ENCODE measurements at places on chromosomes 11 and 22.
A peak's percentile ranks its signal among the peaks of the same experiment; 100 is the strongest.

- DNase-seq, result peak; percentile 23
These were observed 44.9 kb upstream of the DRD2 start for GRCh38 chr11:113519989-113520613.

DNA sequence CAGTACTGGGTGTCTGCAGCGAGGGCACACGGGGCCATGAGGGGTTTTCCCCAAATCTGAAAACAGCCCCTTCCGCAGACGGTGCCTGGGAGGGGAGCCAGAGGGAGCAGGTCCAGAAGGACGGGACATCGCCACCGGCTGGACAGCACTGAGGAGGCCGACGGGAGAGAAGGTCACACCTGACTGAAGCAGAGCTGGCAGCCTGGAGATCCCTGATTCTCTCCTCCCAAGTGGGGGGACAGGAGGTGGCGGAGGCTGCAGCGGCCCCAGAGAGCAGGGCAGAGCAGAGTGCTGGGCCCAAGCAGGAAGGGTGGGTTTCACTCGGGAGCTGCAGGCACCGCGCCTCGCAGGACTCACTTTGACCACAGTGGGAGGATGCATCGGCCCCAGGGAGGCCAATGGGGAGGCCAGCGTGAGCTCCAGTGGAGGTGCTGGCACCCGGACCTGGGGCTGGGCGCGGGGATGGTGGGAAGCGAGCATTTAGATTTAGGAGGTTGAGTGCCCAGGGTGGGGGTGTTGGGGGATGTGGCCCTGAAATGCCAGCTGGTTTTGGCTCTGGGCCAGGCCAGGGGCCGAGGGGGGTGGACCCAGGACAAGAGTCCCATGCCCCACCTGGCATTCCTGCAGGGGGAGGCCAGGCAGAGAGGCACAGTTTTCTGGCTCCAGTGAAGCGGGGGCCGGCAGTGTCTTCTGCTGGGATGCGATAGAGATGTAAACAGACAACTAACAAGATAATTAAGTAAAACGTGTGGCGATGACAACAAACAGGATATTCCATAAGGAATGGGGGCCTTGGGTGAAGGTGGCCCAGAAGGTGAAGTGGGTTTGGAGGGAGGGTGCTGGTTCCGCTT is 92.3 kb upstream of the FGF3 start:
- DNase-seq, result no peak

GRCh38 chr11:123219066-123219690 is 24.1 kb upstream of the CLMP start:
- no peak for DNase-seq

GRCh38 chr22:44730022-44730393 is 22.4 kb upstream of the ARHGAP8 start:
- no peak for DNase-seq

GRCh38 chr11:134032501-134033091 is 36.3 kb upstream of the JAM3 start:
- no peak for DNase-seq

- DNase-seq, result no peak
These were observed 300.2 kb downstream of the MN1 start for GRCh38 chr22:27501191-27501936.

GRCh38 chr11:62959422-62959980 is 25.3 kb downstream of the SLC22A6 start:
- no peak for DNase-seq

DNA sequence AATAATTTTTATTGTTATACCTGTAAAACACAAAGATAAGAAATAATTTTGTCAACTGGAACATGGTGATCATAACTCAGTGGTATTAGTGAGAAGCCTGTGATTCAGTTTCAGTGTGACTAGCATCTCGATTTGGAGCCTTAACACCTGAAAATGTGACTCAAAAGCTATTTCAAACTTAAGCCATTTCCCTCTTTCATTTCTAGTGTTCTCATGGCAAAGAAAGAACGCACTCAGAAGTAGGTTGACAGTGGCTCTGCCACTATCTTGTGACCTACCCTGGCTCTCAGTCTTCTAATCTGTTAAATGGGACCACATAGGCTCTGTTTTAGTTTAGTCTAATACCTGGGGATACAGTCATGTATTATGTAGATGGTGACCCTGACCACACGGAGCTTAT is 62.7 kb downstream of the ISX start:
- DNase-seq, result no peak

DNA sequence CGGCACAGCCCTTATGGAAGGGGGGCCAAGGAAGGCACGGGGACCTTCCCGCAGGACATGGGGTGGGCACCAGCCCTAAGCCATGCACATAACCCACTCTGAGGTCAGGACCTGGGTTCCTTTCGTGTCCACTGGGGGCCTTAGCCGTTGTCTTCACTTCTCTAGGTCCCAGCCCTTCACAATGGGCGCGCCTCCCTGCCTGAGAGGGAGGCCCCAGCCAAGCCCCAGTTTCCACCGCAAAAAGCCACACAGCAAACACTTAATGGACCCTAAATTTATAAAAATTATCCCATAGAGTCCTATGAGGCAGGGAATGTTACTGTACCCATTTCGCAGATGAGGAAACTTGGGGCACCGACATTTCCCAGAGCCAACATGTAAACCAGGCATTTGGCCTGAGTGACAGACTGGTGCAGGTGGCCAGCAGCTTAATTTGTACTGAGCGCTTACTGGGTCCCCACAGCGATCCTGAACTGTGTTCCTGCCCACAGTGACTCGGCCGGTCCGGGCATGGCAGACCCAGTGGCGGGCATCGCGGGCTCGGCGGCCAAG is 1.2 kb downstream of the GAS2L1 start:
- no peak for DNase-seq

- no peak for DNase-seq
These were observed 95.7 kb upstream of the UBASH3B start for GRCh38 chr11:122559734-122560382.

DNA sequence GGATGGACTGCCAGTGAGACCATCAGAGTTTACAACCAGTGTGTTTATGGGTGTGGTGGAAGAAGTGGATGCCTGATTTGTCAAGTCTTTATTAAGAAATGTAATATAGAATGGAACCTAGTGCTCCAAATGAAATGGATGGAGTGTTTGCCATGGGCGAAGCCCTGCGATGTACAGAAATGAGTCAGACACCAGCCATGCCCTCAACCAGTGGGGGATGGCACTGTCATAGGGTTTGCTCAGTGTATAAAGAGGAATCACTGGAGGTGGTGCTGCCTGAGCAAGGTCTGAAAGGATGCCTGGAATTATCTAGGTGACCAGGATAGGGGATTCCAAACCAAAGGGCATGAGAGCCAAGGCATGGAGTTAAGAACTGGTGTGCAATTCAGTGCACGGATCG is 120.9 kb upstream of the MTNR1B start:
- DNase-seq, result no peak

GRCh38 chr22:45268167-45268957 is 16.4 kb upstream of the UPK3A start:
- DNase-seq, result peak; percentile 59

DNA sequence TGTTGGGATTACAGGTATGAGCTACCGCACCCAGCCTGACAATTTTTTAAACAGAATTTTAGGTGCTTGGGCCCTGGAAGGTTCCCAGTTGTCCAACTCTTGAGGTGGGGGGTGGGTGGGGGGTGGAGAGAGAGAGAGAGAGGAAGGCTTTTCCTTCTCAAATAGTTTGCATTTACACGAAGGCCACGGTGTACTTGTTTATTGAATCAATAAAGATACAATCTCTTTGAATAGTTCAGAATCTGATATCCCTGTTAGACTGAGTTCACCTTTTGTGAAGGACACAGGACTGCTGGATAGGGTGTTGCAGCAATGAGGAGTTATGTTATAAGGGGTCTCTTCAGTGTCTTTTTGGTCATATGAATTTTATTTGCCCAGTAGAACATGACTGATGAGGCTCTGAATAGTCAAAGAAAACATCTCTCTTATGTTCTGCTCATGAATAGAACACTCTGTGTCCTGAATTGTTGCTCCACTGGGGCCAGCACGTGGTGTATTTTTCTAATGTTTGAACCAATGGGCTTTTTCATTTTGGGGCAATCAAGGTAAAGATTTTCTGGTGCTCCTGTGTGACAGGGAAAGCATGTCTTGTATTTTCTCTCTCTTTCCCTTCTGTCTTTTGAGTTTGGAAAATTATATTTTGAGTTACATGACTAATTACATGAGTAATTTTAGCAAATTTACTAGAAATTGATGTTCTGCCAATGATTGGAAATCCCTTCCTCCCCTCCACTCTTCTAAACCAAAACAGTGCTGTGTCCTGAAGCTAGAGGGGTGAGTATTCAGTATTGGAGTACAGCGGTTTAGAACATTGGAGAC is 61.7 kb downstream of the PTPRJ start:
- no peak for DNase-seq

GRCh38 chr11:70742553-70743291 is 344.4 kb downstream of the CTTN start:
- no peak for DNase-seq

DNA sequence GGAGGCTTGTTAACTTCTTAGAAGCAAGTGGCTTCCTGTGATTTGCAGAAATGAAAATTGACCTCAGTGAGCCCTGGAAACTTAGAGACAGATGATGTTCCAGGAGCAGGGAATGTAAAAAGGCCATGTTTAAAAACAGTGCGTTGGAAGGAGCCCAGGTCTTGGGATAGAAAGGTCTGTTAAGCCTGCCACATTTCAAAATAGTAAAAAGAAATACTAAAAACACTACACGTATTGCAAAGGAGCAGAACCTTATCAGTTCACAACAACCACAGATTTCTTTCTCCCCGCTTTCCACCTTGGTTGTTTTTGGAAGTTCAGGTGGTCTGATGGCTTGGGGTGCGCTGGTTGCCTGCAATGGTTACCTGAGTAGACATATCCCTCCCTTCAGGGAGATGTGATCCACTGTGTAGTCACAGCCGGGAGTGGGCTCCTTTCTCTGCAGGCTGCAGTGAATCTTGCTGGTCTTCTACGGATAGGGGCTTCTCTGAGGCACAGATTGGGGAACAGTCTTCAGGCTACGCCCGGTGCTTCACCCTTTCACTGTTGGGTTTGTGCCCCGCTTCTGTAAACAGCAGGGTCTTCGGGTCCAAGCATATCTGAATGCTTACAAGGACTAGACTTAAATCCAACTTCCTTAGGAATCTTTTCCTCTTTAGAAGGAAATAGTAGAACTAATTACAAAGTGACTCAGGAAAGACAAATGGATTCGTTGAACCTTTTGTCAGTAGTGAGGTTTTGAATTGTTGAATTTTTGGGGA is 1.9 kb downstream of the TEAD1 start:
- peak; percentile 59 for DNase-seq

DNA sequence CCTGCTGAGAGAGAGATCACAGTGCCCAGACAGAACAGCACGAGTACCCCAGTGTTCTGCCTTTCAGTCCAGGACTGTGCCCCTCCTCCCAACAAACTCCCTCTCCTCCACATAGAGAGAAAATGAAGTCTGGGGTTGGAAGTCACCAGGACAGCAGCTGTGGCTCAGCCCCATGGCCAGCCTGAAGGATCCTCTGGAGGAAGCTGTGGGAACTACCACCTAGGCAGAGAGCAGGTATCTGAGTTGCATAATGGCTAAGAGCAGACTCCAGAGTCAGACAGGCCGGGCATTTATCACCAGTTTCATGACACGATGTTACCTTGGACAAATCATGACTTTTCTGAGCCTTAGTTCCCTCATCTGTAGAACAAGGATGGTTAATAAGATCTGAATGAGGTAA is 61.2 kb upstream of the RRAS2 start:
- no peak for DNase-seq

- DNase-seq, result no peak
These were observed 25.1 kb downstream of the LGR4 start for GRCh38 chr11:27447288-27448183.

- no peak for DNase-seq
These were observed 11.5 kb upstream of the OR10A5 start for GRCh38 chr11:6834021-6834420.

DNA sequence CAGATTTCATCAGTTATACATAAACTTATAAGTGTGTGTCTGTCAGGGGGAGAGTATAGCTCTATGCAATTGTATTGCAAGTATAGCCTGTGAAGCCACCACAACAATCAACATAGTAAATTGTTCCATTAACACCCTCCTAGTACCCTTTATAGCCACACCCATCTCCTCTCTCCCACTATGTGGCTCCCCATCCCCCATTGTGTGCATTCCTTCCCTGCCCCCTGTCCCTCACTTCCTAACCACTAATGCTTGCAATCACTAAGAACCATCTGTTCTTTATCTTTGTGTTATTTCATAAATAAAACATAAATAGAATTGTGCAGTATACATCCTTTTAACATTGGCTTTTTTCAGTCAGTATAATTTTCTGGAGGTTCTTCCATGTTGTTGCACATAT is 83.1 kb upstream of the SLC5A12 start:
- no peak for DNase-seq

- peak; percentile 61 for DNase-seq
These were observed 1.1 kb upstream of the CD6 start for GRCh38 chr11:60970369-60970774.

GRCh38 chr11:130808541-130808940 is 107.7 kb downstream of the SNX19 start:
- DNase-seq, result no peak

- no peak for DNase-seq
These were observed 54.7 kb upstream of the CSNK2A3 start for GRCh38 chr11:11407763-11408084.

GRCh38 chr11:116736763-116737162 is 36.0 kb downstream of the BUD13 start:
- DNase-seq, result no peak

DNA sequence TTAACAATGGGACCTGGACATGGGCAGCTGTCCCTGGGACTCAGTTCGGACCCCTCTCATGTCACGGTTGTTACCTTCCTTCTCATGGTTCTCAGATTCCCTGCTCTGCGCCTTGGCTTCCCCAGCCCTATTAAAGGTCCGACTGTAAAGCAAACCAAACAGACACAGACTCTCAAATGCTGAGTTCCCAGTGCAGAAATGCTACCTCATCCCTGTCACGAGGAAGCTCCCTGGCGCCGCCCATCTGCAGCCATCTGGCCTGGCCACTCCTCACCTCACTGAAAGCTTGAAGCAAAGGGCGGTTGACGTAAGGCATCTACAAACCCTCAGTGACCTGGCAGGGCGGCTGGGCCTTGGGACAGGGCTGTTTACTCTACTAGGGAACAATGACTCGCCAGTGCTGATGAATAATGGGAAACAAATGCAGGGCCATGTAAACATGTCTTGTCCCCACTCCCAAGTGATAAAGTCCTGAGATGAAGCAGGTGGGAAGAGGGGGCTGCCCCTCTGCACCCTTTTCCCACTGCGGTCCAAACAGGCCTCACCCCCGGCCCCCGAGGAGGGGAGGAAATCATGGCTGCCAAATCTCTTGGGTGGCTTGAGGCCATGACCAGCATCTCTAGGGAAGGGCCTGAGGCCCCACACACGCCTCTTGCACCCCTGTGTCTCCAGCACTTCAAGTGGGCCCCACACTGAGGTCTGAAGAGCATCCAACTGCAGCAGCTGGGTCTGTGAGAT is 49.3 kb downstream of the SCUBE1 start:
- DNase-seq, result no peak

- peak; percentile 53 for DNase-seq
These were observed 33.9 kb downstream of the RAB39A start for GRCh38 chr11:107962181-107962580.

- DNase-seq, result peak; percentile 46
These were observed 1.3 kb downstream of the PPP1R14B start for GRCh38 chr11:64245401-64245796.

- DNase-seq, result peak; percentile 64
These were observed 282.8 kb downstream of the MN1 start for GRCh38 chr22:27518531-27519340.

GRCh38 chr22:45548991-45549761 is 46.5 kb downstream of the FBLN1 start:
- DNase-seq, result peak; percentile 97

- no peak for DNase-seq
These were observed 52.9 kb downstream of the ST14 start for GRCh38 chr11:130212431-130212961.

GRCh38 chr22:21679383-21679782 is 13.6 kb downstream of the PPIL2 start:
- no peak for DNase-seq
